ENCODE measurements at places on chromosomes 7 and 10.
A peak's percentile ranks its signal among the peaks of the same experiment; 100 is the strongest.

GRCh38 chr10:131869344-131869743 lies 31.5 kb upstream of the PPP2R2D start:
- DNase-seq: no peak

DNA sequence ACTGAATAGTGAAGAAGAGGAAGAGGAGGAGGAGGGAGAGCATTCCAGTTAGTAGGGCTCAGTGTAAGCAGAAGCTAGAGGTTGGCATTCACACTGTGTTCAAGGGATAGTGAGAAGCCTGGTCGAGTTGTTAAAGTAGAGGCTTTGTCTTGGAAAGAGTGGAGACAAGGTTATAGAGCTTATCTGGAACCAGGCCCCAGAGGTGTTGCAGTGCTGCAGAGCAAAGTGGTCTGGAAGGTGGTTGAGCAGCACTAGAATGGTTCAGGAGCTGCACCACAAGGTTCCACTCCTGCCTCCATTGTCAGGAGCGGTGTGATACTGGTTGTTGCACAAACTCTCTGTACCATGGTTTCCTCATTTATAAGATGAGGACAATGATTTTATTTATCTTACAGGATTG lies 8.8 kb upstream of the PCGF5 start:
- DNase-seq: no peak

- peak; percentile 34 for DNase-seq
These were observed 76.1 kb downstream of the ADD3 start for GRCh38 chr10:110083884-110084283.

DNA sequence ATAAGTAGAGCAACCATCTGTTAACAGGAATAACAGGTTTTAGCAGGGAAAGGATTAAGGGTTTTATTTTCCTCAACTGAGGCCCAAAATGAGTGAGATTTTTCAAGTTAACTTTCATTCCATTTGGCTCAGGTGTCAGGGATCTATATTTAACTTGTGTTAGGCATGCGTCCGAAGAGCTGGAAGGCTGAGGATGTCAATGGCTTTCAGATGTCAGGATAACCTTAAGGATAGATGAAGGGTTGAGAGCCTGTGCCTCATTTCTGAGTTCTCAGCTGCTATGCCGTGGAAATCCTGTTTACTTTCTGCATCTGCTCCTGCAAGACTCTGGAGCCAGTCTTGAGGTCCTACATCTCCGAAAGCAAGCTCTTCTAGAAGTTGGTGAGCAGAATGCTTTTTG lies 36.4 kb upstream of the CD36 start:
- no peak for DNase-seq

- DNase-seq: no peak
These were observed 36.3 kb upstream of the SH2D4B start for GRCh38 chr10:80501381-80501912.

GRCh38 chr10:92384741-92385140 lies 93.8 kb downstream of the MARCHF5 start:
- no peak for DNase-seq

- DNase-seq: no peak
These were observed 153.4 kb downstream of the SGMS1 start for GRCh38 chr10:50470345-50470744.

DNA sequence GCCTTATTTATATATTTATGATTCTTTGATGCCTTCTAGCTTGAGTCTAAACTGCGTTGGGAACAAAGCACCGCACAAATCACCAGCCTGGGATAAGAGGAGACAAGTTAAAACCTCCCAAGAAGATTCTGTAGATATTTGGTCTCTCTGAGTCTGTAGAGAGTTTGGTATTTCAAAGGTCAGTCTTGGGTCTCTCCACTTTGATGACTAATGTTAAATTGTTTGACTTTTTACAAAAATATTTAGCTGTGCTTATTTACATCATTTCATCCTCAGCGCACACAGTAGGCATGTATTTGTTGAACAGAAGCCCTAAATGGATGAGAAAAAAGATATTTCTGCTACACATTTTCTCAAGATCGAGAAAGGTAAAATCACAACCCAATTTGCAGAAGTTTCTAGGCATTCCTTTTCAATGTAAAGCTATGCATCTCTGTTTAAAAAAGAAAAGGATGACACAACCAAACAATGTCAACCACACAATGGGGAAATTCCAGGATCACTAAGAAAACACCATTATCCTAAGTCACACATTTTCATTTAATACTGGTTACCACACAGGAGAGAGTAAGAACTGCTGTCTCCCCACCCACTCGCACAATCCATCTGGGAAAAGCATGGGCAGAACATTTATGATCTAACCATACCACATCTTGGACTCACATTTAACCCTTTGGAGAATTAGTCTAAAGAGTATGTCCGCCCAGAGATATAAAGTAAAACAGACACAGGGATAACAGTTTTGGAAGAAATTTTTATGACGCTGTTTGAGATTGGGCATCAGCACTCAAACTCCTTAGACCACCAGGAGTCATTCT lies 4.4 kb downstream of the CDK6 start:
- peak; percentile 62 for DNase-seq

- DNase-seq: no peak
These were observed 119.6 kb downstream of the ZMIZ1 start for GRCh38 chr10:79188154-79188965.

All from GM03348 (cell line).